ENCODE measurements at places on chromosomes 1 and 21.

- no peak for DNase-seq
Observed at GRCh38 chr1:169138866-169139670, 32.6 kb downstream of the ATP1B1 start.

DNA sequence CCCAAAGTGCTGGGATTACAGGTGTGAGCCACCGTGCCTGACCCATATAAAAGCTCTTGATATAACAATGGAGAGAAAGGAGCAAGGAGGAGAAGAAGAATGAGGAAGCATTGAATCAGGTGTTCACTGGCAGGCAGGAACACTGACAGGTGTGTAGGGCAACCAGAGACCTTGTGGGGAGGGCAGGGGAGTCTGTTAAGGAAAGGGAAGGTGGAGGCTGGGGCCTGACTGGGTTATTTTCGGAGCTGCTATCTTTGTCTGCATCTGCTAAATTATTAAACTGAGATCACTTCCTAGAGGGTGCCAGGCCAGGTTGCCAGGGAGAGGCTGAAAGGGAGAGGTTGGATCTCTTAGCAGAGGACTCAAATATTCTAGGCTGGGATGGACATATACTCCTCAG, 6.8 kb upstream of the TRNP1 start:
- no peak for DNase-seq

DNA sequence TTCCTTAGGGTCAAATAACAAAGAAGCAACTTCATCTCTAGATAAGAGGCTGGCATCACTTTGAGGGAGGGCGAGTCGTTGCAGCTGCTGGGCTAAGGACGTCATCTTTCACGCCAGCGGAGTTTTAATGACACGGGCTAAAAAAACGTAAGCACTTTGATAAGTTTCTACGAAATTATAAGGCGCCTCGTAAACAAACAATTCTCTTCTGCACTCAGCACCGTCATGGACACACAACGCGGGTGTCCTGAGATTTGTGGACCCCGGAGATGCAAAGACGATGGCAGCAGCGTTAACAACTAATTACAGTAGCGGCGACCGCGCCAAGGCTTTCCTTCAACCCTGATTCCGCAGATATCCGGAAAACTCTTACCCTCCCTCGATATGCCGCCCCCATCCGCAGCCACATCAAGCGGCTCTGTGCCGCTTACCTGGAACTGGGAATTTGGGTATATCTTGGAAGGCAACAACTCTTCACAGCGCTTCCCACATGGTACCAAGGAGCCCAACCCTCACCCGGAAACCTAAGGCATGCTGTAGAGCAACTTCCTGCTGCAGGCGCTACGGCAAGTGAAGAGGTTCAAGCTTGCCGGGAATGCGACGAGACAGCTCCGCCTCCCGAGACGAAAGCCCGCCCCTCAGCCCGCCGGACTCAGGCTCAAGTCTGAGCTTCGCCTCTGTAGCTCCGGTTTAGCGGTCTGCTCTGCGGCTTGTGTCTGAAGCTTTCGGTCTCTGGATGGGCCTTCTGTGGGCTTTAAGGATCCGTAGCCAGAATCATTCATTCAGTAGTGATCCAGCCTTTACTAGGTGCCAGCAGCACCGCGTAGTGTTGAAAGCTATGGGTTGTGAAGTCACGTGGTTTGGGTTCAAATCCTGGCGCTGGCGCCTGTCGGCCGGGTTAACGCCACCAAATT, at the start of gene HEATR1:
Gene HEATR1, minus strand, starts transcription at position 526 of the 914 bp plus-strand sequence. Its CDS starts 421 bp downstream, at position 105.
- DNase-seq, result peak; percentile 84

- DNase-seq, result no peak
Observed at GRCh38 chr1:29475326-29475725, 239.0 kb downstream of the PTPRU start.

DNA sequence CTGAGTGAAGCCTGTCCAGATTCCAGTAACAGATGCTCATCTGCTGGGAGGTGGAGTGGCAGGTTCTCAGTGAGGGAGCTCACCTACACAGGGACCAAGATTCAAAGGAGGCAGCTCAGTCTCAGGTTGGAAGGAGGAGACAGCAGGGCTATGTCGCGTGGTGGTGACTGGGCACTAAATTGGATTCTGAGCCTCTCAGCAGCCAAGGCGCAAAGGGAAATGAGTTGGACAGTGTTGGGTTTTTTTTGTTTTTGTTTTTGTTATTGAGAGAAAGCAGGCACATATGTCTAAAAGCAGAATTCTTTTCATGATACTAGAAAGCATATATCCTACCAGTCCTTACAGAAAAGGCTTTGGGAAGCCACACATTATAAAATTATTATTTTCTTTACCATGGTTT, 26.2 kb downstream of the UMODL1 start:
- DNase-seq, result no peak

All from NCI-H526 treated with DMSO at 0.1 percent for 48 hours (cell line).